ENCODE measurements at places on chromosomes 16 and 17.

DNA sequence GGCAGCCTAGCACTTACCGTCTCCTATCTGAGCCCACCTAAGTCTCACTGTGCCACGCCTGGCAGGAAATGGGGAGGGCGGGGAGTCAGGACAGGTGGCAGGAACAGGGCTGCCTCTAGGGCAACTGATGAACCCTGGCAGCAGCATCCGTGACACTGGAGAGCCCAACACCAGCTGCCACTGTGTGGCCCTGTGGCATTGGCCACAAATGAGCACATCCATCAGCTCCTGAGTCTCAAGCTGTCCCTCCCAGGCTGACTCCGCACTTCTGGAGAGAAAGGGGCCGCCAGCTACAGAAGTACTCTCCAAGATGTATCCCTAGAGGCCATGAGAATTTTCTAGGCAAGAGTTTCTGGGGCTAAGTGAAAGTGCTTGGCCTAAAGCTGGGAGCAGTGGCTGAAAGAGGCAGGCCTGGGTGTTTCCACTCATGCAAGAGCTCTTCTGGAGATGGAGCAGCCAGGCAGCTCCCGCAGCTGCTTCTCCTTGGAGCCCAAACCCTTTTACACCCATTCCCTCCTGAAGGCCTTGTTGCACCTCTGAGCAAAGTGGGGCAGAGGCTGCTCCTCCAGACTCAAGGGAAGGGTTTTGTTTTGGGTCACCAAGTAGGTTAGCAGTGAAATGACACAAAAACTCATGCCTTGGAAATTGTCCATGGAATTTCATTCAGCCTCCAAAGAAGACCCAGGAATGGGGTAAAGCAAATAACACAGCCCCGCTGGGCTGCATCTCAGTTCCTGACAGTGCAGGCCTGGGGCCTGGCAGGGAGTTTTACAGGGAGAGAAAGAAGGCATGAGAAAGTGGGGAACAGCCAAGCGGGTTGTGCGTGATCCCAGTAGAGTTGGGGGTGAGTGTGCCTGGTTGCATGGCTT is 25.8 kb downstream of the PEMT start:
- no peak for DNase-seq

DNA sequence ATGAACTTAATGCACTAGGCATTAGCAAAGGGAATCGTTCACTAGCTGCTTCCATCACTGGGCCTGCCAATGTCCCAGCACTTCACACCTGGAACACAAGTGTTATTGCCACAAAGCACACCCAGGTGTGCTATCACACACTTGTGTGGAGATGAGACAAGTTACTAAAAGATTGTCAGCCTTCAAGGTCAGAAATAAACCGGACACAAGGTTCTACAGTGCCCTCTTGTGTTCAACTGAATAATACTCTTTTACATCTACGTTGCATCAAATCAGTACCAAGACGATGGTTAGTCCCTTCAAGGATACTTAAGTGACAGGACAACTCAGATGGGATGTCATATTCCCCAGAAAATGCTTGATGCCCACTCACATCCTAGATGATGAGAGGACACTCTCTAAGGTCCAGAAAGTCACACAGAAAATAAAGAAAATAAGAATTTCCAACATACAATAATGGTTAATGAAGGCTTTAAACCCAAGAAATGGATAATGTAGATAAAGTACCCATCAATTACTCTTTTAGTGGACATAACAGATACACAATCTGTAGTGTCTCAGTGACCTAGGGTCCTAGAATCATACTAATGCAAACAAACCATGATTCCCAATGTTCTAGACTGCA is 16.4 kb upstream of the GLG1 start:
- DNase-seq: no peak

- peak; percentile 89 for DNase-seq
These were observed 23.0 kb upstream of the CDR2 start for GRCh38 chr16:22397464-22397863.

DNA sequence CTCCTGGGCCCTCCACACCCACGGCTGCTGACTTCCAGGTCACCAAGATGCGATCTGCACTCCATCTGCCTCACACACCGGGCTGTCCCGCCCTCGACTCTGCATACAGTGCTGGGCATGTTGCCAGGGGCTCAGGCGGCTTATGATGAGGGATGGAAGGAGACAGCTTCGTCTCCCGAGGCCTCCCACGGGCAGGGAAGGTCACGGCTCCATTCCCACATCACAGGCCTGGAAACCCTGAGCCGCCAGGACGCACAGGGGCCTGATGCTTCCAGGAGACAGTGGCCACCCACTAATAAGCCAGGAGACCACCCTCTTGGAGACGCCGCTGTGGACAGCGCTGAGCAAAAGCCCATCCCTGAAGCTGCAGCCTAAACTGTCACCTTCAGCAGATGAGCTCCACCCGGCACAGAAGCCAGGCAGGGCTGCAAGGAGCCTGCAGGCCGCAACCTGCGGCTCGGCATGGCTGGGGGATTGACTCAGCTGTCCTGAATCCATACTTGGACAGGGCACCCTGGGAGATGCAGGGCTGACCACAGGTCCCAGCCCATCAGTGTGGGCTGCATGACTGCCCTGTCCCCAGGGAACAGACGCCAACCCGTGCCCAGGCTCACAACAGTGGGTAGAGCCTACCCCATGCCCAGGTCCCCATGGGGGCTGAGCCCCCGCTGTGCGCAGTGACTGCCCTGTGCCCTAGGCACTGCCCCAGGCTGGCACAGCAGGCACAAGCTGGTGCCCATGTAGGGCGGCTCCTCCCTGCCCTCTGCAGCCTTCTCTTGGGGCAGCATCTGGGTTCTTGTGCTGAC is 34.4 kb downstream of the SLC7A5 start:
- DNase-seq: no peak

DNA sequence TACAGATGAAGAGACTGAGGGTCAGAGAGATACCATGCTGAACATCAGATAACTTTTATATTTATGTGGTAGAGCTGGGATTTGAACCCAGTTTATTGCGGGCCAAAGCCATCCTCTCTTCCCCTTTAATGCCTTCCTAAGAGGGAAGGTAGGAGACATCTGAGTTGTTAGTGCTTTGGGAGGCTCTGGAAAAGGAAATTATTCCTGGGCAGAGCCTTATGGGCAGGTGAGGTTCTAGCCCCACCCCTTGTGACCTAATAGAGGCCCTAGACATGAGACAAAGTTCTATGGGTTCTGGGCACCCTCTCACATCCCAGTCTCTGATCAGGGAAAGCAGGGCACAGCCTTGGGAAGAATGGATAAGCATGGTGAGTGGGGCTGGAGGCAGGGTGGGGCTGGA is at the start of gene C17orf50:
Gene C17orf50 (plus strand): TSS at position 301 of the 400 bp plus-strand sequence. CDS start 55 bp downstream, at position 356.
- no peak for DNase-seq

- DNase-seq: no peak
These were observed 25.9 kb downstream of the MYH3 start for GRCh38 chr17:10631048-10631700.

DNA sequence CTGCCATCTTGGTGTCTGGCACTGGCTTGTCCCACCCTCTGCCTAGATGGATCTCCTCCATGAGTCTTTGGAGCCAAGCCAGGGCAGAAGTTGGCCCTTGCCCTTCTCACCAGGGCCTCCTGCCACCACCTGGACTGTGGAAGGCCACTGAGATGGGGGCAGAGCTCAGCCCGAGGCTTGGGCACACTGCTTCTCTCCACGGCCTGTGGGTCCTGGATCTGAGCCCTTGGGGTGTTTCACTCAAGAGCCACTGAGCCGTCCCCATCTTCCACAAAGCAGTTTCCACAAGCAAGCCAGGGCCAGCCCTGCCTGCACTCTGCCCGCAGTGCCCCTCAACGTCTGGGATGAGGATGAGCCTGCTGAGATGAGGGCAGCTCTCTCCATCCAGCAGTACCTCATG is 16.7 kb upstream of the CD300A start:
- no peak for DNase-seq

DNA sequence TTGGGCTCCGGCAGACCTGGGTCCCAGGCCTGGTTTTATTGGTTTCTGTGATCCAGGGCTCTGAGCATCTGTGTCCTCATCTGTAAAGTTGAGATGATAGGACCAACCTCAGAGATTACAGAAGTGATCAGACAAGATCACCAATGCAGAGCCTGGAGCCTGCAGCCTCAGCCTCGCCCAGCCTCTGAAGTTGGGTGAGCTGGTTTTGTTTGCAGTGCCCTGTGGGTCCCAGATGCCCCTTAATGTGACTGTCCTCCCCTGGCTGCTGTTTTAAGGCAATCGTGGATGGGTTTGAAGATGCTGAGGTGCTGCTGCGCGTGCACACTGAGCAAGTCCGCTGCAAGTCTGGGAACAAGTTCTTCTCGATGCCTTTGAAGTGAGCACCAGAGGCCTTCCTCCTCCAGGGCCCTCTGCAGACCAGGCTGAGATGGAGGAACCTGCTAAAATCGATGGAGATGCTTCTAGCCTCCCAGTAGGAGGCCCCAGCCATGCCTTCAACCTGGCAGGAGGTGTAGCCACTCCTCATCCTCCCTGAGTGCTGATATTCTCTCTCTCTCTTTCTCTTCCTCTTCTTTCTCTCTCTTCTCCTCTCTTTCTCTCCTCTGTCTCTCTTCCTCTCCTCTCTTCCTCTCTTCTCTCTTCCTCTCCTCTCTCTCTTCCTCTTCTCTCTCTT is 5.6 kb upstream of the MMP15 start:
- no peak for DNase-seq

DNA sequence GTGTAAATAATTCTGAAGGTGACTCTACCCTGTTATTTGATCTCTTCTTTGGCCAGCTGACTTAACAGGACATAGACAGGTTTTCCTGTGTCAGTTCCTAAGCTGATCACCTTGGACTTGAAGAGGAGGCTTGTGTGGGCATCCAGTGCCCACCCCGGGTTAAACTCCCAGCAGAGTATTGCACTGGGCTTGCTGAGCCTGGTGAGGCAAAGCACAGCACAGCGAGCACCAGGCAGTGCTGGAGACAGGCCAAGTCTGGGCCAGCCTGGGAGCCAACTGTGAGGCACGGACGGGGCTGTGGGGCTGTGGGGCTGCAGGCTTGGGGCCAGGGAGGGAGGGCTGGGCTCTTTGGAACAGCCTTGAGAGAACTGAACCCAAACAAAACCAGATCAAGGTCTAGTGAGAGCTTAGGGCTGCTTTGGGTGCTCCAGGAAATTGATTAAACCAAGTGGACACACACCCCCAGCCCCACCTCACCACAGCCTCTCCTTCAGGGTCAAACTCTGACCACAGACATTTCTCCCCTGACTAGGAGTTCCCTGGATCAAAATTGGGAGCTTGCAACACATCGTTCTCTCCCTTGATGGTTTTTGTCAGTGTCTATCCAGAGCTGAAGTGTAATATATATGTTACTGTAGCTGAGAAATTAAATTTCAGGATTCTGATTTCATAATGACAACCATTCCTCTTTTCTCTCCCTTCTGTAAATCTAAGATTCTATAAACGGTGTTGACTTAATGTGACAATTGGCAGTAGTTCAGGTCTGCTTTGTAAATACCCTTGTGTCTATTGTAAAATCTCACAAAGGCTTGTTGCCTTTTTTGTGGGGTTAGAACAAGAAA is 5.1 kb downstream of the STH start:
- no peak for DNase-seq

GRCh38 chr17:10216213-10216938 is 18.0 kb upstream of the GAS7 start:
- DNase-seq: no peak

GRCh38 chr17:35906191-35906925 is 24.2 kb downstream of the RDM1 start:
- DNase-seq: no peak

DNA sequence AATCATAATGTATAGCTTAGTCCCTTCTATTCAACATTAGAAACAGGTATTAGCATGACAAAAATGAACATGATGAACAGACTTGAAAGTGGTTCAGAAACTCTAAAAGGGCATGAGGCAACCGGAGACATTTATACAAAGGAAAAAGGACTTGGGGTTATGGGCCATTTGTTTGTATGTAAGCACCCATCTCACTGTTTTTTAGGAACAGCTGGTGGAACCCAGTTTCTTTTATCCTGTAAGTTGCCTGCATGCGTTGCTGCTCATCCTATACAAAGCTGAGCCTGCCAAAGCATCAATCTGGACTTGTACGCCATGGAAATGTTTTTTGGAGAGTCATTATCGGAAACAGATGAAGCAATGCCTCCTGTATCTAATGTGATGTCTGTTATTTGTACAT is 72.3 kb upstream of the NACA2 start:
- DNase-seq: no peak

- no peak for DNase-seq
These were observed 4.8 kb downstream of the IL4R start for GRCh38 chr16:27318392-27319256.

DNA sequence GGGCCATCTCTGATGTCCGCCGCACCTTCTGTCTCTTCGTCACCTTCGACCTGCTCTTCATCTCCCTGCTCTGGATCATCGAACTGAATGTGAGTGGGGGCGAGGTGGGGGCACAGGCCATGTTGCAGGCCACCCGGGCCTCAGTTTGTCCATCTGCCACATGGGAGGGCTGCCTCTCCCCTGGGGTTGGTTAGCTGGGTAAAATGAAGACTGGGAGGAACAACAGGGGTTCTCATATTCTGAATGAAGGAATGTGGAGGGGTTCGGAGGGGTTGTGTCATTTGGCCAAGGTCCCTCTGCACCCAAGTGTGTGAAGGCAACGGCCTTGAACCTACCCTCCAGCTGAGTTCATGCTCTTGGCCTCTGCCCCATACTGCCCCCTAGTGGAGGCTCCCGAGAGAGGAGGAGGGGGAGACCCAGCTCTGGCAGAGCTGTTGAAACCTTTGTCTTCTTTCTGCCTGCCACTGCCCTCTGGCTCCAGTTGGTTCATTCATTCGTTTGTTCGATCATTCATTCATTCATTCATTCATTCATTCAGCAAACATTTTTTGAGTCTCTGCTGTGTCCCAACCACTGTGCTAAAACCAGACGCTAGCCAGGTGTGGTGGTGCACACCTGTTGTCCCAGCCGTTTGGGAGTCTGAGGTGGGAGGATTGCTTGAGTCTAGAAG is 11.4 kb upstream of the TCAP start:
- no peak for DNase-seq

- peak; percentile 22 for DNase-seq
These were observed 46.3 kb downstream of the METRNL start for GRCh38 chr17:83125515-83126274.

DNA sequence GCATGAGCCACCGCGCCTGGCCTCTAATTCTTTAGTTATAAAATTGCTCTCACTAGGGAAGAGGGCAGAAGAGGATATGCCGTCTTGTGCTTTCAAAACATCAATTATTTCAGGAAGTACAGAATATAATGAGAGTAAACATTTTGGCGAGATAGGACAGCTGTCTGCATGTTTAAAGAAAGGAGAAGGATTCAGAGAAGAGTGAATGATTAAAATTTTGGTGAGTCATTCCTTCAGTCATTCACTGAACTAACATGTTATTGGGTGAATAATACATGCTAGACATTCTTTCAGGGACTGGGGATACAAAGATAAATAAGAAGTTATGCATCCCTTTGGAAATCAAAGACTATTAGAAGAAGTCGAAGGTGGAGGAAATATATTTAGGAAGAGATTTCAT is 590.3 kb upstream of the GOT2 start:
- DNase-seq: no peak

Data from GM04504 (cell line).